ENCODE measurements at places on chromosomes 11 and 22.

DNA sequence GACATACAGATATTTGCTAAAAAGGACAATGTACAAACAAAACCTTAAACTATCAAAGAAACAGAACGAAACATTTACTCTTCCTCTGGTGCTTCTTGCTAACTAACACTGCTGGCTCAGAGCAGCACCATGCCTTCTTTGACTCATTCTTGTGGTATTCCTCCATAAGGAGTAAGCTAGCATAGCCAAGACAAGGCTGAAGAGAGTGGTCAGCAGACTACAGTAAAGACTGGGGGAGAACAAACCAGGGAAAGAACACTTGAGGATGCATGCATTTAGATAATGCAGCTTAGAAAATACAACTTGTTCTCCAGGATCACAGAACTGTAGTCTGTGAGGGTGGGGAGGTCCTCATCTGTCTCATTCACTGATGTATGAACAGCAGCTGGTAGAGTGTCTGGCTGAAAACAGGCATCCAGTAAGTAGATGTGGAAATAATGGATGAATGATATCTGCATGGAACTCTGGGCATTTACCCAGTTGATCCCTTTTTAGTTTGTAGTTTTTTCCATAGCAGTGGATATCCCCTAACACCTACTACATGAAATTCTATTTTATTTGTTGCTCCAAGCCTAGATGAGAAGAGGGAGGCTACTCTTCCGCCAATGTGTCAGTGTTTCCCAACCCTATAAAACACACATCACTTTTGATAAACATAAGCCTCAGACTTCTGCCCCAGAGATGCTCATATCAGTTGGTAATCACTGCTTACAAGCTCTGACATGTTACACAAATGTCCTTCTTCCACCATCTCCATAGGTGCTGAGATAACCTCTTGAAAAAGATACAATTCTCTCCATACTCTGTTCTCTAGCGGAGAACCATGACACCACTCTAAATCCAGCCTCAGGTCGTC, 7.3 kb downstream of the SNX19 start:
- no peak for DNase-seq

DNA sequence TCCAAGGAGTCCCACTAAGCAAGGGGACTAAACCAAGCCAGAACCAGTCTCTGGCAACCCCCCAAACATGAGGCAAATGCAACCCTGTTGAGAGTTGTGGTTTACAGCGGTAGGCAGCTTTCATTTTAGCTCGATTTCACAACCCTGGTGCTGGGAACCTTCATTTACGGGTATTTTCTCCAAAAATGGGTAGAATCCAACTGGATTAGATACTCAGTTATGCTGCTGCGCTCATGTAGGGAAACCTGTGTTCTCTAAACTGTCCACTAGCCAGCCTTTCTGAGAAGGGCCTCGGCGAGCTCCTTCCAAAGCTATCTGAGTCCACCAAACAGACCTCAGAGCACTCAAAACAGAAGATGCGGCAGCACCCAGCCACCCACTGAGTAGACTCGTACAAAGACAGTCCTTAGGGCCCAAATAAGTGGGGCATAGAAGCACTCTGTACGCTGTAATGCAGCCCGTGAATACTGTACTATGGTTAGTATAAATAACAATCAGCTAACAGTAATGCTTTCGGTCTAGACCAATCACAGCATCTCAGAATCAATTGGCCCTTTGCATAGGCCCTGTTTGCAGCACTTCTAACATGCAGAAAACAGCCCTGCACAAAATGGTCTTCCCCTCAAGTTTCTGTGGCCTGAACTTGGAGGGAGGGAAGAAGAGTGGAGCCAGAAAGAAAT, 104.7 kb downstream of the ETS1 start:
- no peak for DNase-seq

DNA sequence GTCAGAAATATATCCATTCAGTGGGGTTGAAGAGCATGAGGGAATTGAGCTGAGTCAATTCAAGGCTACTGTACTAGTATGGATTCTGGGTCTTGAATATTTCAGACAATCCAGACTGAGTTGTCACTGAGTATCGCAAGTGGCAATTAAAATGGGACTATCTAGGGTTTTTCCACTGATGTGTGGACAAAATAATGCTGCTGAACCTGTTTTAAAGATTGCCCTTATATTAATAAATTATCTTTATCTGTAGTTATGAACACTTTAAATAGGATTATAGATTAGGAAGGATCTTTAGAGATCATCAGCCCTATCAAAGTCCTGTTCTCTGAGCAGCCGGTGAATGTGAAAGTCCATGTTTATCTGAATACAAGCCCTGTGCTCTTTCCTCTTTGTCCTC, 478.3 kb upstream of the KIRREL3 start:
- no peak for DNase-seq

- DNase-seq, result no peak
These were observed 21.8 kb upstream of the GNB1L start for GRCh38 chr22:19876314-19876940.

DNA sequence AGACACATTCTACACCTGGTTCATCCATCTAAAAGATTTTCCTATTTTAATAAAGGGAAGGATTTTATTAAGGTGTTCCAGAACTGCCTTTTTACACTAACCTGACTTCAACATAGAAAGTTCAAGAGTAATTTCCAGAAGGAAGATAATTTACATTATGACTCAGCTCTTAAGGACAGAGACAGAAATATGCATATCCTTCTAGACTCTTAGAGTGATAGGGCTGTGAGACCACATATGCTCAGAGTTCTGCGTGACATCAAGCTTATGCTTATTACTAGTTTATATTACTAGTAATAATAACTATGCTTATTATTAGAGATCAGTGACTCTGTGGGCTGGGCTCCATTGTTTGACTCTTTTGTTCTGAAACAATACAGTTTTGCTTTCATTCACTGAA, 4.6 kb downstream of the PDGFD start:
- DNase-seq, result no peak

DNA sequence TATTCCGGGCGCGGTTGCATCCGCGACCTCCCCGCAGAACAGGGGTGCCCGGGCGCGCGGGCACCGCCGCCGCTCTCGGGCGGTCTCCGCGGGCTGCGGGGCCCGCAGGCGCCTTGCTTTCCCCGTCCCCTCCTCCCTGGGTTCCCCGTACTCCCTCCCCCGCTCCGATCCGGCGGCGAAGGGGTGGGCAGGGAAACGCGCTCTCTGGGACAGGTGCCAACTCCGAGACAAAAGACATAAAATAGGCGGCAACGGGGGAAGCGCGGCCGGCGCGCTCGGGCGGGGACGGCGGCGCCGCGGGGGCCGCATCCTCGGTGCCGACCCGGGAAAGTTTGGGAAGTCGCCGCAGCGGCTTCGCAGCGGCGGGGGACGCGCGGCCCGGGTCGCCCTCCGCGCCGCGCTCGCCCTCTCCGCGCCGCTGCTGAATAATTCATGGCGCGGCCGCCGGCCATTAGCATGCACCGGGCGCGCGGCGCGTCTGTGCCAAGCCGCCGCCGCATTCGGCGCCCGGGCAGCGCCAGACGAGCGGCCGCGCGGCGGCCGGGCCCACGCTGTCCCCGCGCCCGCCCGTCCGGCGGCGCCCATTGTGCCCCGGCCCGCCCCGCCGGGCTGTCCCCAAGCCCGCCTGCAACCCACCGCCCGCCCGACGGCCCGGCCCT, 78.7 kb upstream of the PPARA start:
- DNase-seq, result no peak

DNA sequence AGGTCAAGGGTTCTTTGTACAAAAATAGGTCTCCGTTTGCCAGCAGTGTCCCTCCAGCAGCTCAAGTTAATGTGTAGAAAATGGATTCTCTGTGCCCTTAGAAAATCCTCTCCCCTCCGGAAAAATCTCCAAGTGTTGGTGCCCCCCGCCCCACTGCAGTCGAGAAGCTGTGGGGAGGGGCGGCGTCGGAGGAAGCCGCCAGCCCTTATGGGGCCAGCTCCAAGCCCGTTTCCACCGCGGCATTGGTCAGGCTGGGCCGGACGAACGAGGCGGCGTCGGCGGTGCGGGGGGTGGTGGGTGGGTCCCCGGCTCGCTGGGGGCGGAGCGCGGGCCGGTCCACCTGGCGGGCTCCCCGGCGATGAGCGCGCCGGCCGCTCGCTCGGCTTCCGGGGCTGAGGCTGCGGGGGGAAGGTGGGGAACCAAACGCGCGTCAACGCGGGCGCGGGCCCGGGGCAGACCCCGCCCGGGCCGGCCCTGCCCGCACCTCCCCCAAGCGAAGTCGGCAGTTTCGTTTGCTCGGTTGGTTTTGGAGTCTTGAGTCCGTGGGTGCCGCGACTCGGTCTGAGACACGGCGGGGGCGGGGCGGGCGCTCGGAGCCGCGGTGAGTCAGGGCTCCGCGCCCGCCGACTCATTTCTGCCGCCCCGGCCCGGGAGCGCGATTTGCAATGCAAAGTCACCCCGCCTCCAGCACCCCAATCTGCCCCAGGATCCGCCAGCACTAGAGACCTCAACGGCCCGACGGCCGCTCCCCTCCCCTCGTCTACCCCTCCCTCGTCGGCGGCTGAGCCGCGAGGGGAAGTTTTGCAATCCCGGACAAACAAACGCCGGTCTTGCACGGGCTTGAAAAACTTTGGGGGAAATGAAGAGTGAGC, 1.4 kb downstream of the ASCL2 start:
- no peak for DNase-seq

DNA sequence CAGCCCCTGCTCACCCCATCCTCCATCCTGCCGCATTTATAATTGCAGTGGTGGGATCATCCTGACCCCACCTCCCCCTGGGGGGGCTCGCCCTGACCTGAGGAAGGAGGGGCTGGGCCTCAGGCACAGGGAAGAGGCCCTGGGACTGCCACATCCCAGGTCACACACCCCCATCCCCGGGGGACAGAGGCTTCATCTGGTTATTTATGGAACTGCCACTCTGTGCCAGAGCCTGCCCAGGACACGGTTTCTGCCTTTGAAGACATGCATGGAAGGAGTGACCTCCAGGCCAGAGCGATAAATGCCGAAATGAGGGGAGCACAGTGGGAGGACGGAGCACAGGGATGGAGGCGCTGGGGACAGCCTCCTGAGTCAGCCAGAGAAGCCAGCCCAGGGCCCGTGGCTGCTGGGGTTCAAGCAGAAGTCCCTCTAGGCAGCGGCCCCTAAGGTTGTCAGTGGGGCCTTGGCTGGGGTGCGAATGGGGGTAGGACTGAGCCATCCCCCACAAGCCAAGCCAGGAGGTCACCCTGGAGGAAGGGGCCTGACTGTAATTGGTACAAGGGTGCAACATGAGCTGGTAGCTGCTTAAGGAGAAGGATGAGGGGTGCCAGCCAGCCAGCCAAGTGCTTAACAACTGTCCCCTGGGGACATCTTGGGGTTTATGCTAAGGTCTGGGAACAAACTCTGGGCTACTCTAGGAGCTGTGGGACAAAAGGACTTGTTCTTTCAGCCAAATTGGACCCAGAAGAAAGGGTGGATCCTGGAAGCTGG, 51.4 kb upstream of the SHISAL1 start:
- DNase-seq, result no peak

DNA sequence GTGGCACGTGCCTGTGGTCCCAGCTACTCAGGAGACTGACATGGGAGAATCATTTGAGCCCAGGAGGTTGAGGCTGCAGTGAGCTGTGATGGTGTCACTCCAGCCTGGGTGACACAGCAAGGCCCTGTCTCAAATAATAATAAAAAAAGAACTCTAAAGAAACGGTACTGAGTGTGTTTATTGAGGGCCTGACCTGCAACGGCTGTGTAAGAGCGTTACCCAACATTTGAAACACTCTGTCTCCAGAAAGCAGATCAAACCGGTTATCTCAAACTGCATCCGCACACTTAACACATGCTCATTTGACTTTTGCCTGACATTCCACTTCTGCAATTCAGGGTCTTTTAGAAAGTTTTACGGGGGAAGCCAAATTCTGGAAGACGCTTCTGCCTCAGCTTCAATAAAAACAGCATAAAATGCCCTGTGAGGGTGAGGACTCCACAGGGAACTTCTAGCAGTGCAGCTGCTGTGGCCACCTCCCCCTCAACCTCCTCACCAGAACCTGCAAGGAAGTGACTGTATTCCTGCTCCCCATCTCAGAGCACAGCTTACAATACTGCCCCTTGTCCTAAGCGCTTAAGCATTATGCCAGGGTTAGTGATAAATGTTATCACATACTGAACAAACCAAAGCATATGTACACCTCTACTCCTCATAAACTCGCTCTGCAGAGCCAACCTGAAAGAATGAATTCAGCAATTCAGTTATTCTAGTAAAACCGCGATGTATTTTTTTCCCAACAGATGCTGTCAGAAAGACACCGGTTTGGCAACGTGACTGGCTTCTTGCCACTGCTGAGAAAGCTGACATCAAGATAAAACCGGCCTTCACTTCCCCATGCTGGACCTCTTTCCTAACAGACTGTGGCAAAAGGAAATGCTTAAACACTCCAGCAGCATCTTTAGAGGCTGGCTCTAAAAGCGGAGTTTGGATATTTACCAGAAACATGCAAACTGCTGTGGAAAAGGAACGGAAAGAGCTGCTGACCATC, 52.2 kb downstream of the PRDM10 start:
- DNase-seq, result no peak

DNA sequence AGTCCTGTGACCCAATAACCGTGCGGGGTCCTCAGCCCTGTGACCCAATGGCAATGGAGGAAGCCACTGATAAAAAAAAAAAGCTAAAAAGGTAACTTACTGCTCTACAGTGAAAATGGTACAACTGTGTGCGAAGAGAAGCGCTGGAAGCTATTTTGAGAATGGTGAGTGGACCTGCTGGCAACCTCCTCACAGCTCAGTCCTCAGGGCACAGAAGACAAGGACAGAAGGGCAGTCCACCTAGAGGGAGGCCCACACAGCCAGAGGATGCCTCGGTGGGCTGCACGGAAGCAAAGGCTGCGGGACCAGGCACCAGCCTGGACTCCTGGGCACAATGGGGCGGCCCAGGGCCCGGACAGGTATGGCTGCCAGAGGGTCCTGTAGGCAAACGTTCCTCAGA, 35.6 kb downstream of the BRD1 start:
- no peak for DNase-seq

GRCh38 chr11:86923999-86924766, 31.0 kb downstream of the FZD4 start:
- no peak for DNase-seq

GRCh38 chr11:117189191-117189940, 9.8 kb upstream of the TAGLN start:
- DNase-seq, result peak; percentile 19

GRCh38 chr11:68406324-68407313, 53.9 kb upstream of the PPP6R3 start:
- DNase-seq, result no peak

DNA sequence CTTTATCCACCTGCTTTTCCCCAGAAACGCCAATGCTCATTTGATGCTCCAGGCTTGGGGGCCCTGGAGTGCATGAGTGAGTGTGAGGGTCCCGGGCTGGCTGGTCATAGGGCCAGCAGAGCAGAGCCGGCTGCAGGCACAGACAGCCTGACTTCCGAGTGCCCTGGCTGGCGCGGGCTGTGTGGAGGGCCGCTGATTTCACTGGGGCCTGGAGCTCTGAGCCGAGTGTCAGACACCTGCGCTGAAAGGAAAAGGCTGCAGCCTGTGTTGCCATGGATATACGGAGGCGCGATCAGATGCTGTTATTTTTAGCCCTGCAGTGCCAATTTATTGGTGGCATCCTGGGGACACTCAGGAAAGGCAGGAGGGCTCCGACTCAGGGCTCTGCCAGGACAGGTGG, 87.6 kb downstream of the ST3GAL4 start:
- DNase-seq, result no peak

GRCh38 chr11:114274637-114275036, 21.6 kb upstream of the NNMT start:
- no peak for DNase-seq

- DNase-seq, result no peak
These were observed 143.8 kb upstream of the DDI1 start for GRCh38 chr11:103892603-103893002.
